ENCODE measurements at places on chromosomes 7 and 10.

- DNase-seq = no peak
These were observed 235.0 kb upstream of the IGFBP3 start for GRCh38 chr7:46156086-46156485.

DNA sequence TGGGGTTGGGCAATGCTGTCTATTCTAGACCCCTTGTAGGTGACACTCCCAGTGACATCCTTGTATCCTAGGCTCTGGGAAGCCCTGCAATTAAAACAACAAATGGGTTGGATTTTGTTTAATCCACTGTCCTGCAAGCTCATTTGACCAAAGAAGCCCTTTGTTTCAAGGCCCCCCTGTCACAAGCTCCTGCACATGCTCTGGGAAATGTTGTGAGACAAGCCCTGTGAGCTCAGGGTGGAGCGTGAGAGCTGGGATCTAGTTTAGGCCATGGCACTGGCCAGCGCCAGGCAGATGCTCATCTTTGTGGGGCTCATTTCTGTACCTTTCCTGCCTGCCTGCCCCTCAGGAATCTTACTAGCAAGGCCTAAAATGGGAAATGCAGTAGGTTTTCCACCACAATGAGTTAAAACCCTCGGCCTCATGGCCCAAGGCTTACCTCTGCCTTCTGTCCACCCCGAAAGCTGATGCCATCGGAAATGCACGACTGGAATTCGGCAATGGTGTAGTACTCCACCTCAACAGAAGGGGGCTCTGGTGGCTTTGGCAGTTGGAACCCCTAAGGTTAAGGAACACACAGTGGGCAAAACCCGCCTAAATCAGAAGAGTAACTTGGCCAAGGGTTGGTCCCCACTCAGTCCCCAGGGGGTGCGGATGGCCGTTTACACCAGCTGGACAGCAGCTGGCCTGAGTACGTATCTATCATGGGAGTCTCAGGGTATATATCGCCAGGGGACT lies 112.0 kb downstream of the NEURL1 start:
- DNase-seq = peak; percentile 15

GRCh38 chr7:17849504-17849903 lies 90.8 kb downstream of the SNX13 start:
- DNase-seq = no peak

- DNase-seq = no peak
These were observed 26.6 kb upstream of the PLA2G12B start for GRCh38 chr10:72981028-72981881.

DNA sequence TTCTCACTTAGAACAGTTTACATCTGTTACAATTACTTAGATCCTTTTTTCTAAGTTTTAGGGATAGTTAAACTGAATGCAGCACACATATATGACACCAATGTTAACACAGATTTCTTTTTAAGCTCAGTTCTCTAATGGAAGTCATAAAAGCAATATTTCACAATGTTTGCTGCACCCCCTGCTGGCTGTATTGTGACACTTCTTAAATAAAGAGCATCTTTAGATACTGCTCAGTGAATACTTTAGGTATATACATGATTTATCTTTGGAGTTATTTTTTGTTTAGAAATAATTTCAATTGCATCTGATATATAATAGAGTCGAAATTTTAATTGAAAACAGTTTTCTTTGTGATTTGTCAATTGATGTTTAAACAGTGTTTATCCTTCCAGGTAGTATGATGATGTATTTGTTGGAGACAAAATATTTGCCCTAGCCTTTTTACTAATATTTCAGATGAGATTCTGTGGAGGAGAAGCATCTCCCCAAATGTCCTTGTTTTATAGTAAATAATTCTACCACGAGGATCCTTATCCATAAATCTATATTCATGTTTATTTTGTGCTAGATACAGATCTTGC lies 174.4 kb downstream of the ST7 start:
- DNase-seq = peak; percentile 29

DNA sequence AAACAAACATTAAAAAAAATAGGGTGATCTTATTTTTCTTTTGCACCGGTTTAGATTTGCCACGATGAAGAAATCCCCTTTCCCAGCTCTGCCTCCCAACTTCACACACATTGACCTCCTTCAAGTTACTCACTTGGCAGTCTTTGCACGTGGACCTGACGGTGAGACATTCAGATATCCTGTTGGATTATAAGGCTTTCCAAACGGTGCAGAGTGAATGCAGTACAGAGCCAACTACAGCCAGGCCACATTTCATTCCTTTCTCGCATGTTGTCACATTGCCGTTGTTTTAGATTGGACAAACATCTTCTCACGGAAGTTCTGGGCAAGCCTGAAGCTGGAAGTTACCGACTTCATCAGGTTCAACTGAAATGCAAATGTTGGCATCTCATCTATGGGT lies 159.2 kb downstream of the HDAC9 start:
- no peak for DNase-seq

DNA sequence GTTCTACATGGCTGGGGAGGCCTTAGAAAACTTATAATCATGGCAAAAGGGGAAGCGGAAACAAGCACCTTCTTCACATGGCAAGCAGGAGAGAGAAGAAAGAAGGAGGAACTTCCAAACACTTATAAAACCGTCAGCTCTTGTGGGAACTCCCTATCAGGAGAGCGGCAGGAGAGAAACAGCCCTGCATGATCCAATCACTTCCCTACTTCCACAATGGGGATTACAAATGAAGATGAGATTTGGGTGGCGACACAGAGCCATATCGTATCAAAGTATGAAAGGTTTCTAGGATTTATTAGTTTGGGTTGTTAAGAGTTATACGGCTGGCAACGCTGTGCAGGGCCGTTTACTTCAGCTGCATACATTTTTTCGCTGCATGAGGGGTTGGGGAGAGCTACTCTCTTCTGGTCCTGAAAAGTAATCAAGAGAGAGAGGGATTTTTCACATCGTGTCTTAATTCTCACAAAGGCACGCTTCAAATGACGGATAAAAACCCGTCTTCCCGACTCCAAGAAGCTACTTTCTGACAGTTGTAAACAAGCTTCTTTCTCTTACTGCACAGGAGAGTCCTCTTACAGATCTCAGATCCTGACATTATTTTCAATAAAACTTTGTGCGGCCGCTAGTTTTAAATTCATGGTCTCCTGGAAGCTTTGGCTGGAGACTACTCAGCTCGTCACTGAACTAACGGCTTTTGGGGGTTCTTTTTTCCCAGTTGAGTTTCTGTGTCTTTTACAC lies 751 bp upstream of the GTPBP10 start:
- DNase-seq = no peak

DNA sequence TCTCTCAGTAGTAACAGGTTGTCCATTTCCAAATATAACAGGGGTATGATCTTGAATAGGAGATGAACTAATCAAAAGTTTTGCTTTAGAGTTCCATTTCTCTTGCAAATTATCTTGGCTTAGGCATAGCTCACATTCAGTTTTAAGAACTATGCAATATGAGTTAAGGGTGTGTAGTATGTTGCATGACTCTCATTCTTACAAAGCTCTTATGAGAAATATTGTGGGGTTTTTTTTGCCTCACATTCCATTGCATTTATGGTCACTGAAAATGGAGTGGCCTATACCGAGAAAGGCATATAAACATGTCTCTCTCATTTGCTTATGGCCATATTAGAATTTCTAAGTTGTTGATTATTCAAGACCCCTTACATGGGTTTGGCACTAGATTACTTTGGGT lies 48.5 kb upstream of the LAMB1 start:
- DNase-seq = no peak

DNA sequence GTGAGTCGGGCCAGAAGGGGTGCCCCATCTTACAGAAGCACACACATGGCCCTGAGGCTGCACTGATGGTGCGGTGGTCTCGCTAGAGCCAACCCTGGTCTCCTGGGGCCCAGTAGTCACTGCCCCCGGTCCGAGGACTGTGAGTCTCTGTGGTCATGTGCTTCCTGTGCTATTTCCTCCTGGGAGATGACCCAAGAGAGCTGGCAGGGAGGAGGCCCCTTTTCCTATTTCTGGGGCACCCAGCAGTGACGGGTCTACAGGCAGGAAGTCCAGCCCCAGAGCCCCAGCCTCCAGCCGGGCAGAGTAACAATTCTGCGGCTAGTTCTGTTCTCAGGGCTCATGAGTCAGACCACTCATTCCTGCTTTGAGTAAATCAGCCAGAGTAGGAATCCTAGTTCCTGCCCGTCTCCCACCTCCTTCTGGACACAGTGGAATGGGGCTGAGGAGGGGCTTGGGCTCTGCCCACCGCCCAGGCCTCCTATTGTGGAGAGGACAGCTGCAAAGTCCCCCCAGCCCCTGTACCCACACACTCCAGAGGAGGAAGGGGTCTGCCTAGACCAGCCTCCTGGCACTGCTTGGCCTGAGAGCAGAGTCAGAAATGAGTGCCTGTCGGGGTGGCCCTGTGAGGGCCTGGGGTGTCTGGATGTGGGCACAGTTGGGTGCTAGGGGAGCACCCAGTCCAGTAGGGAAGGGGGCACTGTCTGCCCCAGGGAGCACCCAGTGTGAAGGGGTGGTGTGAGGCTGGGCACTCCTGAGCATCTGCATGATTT lies 80.5 kb upstream of the PPIF start:
- DNase-seq = no peak

DNA sequence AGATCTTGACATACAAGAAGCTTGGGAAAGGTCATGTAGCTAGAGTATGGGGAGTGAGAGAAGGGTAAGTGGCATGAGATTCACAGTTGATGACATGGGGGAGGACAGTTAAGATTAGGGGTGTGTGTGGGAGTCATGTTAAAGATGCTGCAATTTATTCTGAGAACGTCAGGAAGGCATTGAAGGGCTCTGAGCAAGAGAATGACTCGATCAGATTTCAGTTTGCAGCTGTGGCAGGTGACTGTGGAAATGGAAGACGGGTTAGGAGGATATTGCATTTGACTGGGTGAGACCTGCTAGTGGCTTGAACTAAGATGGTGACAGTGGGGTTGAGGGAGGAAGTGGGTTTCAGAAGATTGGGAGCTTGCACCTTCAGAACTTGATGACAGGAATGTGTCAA lies 5.6 kb downstream of the CDC123 start:
- no peak for DNase-seq

GRCh38 chr10:96982149-96982930 lies 150.2 kb downstream of the LCOR start:
- no peak for DNase-seq

DNA sequence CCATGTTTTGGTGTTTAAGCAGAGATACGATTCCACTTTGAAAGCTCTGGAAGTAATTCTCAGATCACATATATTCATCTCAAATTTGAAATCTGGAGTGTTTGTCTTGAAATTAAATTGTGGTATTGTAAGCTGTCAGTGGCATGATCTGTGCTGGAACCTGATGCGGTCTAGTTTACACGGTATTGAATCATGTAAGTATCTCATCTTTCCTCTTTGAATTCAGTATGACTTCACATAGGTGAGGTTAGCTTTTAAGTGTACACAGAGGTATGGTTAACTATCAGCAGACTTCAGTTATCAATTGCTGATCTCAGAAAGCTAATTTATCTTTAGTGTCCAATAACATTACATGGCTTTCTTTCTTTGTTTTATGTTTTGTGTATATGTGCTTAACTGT lies 155.2 kb downstream of the MGMT start:
- DNase-seq = no peak

- no peak for DNase-seq
These were observed 40.9 kb downstream of the NSUN6 start for GRCh38 chr10:18610517-18610916.

All from activated gamma-delta T cell treated with anti-CD3 and anti-CD28 coated beads, Interleukin-2, amount 50 U/mL, for 16 hours (primary cell).